GM23248 (cell line): ENCODE measurements at places on chromosomes 11 and 22. TPM values are rescaled to one million over a fixed set of nuclear protein-coding genes. Genes with fewer than 3 reads are reported as not detected.

Gene APOBEC3H
- polyA plus RNA-seq: not detected in 2 replicates

GRCh38 chr11:100575860-100576717, 111.0 kb upstream of the ARHGAP42 start:
- no peak overlapping the region for H3K4me3 ChIP-seq
- no peaks in the 10 kb centered on the region for H3K4me1 ChIP-seq
- DNase-seq: peak; percentile 69
- no peaks in the 10 kb centered on the region for H3K36me3 ChIP-seq
- H3K27me3 ChIP-seq: 0 out of 2 replicates have a peak, but pooled peaks cover 11% of the 10 kb centered on the region

- DNase-seq: no peak
- no peaks in the 10 kb centered on the region for H3K36me3 ChIP-seq
- no peaks in the 10 kb centered on the region for H3K27me3 ChIP-seq
- H3K4me3 ChIP-seq: no peak overlapping the region
These were observed 146.1 kb downstream of the LDLRAD3 start for GRCh38 chr11:36089920-36090319.

- H3K27me3 ChIP-seq: no peaks in the 10 kb centered on the region
- peaks cover 3% of the 10 kb centered on the region; the same call in 1 of the 2 replicates for H3K36me3 ChIP-seq
- DNase-seq: no peak
- H3K4me3 ChIP-seq: no peak overlapping the region
- peaks cover 17% of the 10 kb centered on the region for H3K4me1 ChIP-seq
These were observed 5.2 kb upstream of the GATD1 start for GRCh38 chr11:782264-783174.

DNA sequence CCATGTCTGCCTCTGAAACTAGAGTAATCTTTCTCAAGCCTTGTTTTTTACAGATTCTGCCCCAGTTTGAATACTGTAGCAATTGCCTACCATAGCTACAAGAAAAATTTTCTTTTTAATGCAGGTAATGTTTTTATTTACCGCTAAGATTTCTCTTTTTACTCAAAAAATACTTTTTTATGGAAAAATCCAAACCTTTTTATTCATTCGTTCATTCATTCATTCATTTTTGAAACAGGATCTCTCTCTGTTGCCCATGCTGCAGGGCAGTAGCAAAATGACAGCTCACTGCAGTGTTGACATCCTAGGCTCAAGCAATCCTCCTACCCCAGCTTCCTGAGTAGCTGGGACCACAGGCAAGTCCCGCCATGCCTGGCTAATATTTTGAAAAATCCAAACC, 2.7 kb upstream of the CPT1A start:
- peaks cover 15% of the 10 kb centered on the region; the same call in 1 of the 2 replicates for H3K4me1 ChIP-seq
- no peak overlapping the region for H3K27ac ChIP-seq
- H3K36me3 ChIP-seq: no peaks in the 10 kb centered on the region
- no peak for DNase-seq

- peaks cover 36% of the 10 kb centered on the region for H3K4me1 ChIP-seq
- no peak for DNase-seq
- H3K27me3 ChIP-seq: no peaks in the 10 kb centered on the region
- no peak overlapping the region for H3K4me3 ChIP-seq
- no peak overlapping the region for H3K27ac ChIP-seq
- H3K36me3 ChIP-seq: no peaks in the 10 kb centered on the region
These were observed 132.9 kb downstream of the RASSF10 start for GRCh38 chr11:13141731-13142709.
